Activated T-helper 1 cell treated with anti-CD3 and anti-CD28 coated beads, Interleukin-12 subunit alpha, Interleukin-12 subunit beta, Interleukin-2, Interleukin-4 antibody, amounts not matched to agents 30 ng/mL and 10 ng/mL and 1 ng/mL, durations not matched to agents 14 hours and 24 hours and 36 hours (primary cell): ENCODE measurements at places on chromosomes 5 and 9.

DNA sequence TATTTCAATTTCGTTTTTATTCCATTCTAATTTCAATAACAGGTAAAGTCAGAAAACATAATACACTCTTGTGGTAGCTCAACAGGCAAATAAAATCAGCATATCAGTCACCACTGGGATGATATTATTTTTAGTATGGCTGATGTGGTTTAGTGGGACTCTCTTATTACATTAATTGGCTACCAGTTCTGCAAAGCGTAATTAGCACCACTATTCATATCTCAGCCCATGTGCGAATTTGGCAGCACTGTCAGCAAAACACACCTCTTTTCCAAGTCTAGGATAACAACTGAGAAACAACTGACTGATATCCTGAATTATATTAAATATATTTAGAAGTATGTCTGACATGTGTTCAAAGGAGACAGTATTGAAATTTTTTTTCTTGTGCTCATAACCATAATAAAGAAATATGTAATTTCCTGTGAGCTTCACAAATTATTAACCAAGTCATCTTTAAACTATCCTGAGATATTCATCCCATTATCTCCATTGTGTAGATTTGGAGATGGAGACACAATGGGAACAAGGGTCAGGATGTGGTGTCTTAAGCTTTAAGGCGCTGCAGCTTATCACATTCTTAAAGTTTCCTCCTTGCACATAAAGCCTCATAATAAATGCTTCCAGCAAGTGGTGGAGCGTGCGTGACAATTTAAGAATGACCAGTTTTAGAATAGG lies 212.4 kb downstream of the TLE1 start:
- no peaks in the 10 kb centered on the region for H3K27me3 ChIP-seq
- no peak overlapping the region for H3K27ac ChIP-seq
- no peaks in the 10 kb centered on the region for H3K36me3 ChIP-seq
- H3K4me1 ChIP-seq = no peaks in the 10 kb centered on the region
- no peak overlapping the region for H3K4me3 ChIP-seq
- no peak for DNase-seq

DNA sequence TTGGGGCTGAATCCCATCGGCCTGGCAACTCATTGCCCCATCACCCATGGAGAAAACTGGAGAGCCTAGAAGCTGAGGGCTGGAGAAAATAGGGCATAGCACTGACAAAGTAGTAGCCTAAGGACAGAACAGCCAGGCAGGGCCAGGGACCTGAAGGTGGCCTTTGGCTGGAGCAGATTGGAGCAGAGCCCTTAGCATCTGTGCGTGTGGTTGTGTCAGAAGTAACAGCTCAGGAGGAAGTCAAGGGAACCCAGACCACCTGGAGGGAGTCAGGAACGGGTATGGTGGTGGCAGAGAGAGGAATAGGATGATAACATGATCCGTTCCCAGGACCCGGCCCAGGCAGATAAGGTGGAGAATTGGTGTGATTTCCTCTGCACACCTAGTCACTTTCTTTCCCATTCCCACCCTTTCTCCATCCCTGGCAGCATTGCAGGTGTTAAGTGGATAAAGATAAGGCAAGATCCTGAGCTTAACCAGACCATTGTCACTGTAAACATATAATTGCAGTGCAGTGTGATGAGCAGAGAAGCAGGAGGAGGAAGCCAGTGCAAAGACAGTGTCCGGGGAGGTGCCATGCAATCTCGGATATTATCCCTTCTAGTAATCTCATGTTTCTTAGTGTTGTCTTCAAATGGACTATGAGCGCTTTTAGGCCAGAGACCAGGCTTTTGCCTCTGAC lies 67.0 kb downstream of the NDFIP1 start:
- DNase-seq = no peak
- H3K36me3 ChIP-seq = no peaks in the 10 kb centered on the region
- H3K27ac ChIP-seq = no peak overlapping the region
- H3K4me3 ChIP-seq = no peak overlapping the region
- peaks cover 5% of the 10 kb centered on the region for H3K27me3 ChIP-seq

DNA sequence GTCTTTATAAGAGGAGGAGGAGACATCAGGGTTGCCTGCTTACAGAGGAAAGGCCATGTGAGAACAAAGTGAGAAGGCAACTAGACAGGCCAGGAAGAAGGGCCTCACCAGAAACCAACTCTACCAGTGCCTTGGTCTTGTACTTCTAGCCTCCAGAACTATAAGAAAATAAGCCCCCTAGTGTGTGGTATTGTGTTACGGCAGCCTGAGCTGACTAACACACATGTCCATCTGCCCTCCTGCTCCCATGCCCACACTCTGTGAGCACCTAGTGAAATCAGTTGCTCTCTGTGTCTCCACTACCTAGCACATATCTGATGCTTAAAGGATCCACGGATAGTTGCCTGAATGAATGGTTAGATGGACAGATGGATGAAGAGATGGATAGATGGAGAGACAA lies 6.9 kb downstream of the AK3 start:
- H3K27ac ChIP-seq = no peak overlapping the region
- H3K27me3 ChIP-seq = no peaks in the 10 kb centered on the region
- H3K36me3 ChIP-seq = peaks cover 14% of the 10 kb centered on the region
- no peak for DNase-seq

GRCh38 chr9:138070815-138071214 lies 193.2 kb downstream of the CACNA1B start:
- peaks cover 3% of the 10 kb centered on the region for H3K27me3 ChIP-seq
- H3K27ac ChIP-seq = no peak overlapping the region
- no peaks in the 10 kb centered on the region for H3K4me1 ChIP-seq
- H3K36me3 ChIP-seq = no peaks in the 10 kb centered on the region
- no peak for DNase-seq
- no peak overlapping the region for H3K4me3 ChIP-seq

DNA sequence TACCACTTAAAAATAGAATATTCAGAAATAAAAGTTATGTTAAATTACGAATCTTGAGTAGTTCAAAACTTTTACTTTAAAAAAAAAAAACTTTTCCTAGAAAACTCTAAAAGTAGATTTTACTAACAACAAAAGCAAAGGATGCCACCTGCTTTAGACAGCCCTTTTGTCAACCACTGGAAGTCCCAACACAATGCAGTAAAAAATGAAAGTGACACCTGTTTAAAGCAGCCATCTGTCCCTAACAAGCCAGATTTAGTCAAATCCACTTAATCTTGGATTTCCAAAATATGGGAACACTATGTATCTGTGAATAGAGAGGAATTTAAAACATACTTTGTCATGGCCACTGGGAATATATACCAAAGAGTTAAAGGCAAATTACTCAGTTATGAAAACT lies 3.8 kb downstream of the RFX3 start:
- DNase-seq = no peak
- peaks cover 45% of the 10 kb centered on the region for H3K4me1 ChIP-seq
- H3K27ac ChIP-seq = no peak overlapping the region
- H3K36me3 ChIP-seq = peaks cover 1% of the 10 kb centered on the region

GRCh38 chr5:69043655-69043996 lies 50.2 kb upstream of the SLC30A5 start:
- no peaks in the 10 kb centered on the region for H3K36me3 ChIP-seq
- H3K4me1 ChIP-seq = peaks cover 5% of the 10 kb centered on the region
- peaks cover 3% of the 10 kb centered on the region for H3K27me3 ChIP-seq
- peak overlapping the region; percentile 20 for H3K4me3 ChIP-seq
- H3K27ac ChIP-seq = no peak overlapping the region

DNA sequence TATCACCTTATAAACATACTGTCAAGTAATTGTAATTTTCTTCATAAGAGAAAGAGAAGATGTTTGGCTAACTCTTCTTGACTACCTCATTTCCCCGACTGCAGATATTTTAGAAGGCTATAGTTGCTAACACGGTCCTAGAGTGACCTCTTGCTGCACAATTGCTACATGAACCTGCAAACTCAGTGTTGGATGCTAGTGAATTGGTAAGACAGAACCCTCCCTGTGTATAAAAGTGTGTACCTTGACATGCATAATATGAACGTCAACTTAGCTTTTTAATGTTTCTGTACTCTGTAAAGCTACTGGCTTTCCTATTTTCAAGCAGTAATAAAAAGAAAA lies 46.7 kb upstream of the CER1 start:
- H3K36me3 ChIP-seq = no peaks in the 10 kb centered on the region
- no peak overlapping the region for H3K27ac ChIP-seq
- no peak for DNase-seq
- H3K4me1 ChIP-seq = no peaks in the 10 kb centered on the region
- peaks cover 10% of the 10 kb centered on the region for H3K27me3 ChIP-seq
